ENCODE measurements at places on chromosomes 6 and 20. TPM values are rescaled to one million over a fixed set of nuclear protein-coding genes. Genes with fewer than 3 reads are reported as not detected.

GRCh38 chr6:48426636-48427035 is 315.6 kb upstream of the PTCHD4 start:
- no peaks in the 10 kb centered on the region for H3K36me3 ChIP-seq
- H3K27me3 ChIP-seq, result no peaks in the 10 kb centered on the region
- peak overlapping the region; percentile 81 for H3K27ac ChIP-seq
- H3K4me1 ChIP-seq, result peaks cover 29% of the 10 kb centered on the region

Gene GPR6
- not detected for total RNA-seq

- DNase-seq, result no peak
- H3K36me3 ChIP-seq, result no peaks in the 10 kb centered on the region
- H3K27me3 ChIP-seq, result no peaks in the 10 kb centered on the region
- no peak overlapping the region for H3K27ac ChIP-seq
Observed at GRCh38 chr20:7540018-7540417, 400.2 kb downstream of the HAO1 start.

DNA sequence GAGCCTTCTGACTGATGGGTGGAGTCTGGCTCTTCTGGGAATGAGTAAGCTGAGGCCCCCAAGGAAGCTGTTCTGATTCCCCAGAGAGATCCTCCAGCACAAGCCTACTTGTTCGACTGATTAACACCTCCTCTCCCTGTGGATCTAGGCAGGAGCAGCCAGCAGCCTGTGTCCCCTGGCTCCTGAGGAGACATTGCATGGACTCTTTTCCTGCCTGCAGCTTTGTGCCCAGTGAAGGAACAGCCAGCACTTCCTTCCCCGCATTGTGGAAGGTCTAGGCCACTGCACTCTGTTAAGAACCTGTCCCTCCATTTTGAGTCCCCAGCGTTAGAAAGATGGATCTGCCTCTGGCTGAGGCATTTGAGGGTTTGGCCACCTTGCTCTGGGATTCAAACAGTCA is 29.1 kb downstream of the LRFN2 start:
- no peaks in the 10 kb centered on the region for H3K27me3 ChIP-seq
- DNase-seq, result no peak
- H3K36me3 ChIP-seq, result no peaks in the 10 kb centered on the region
- H3K4me1 ChIP-seq, result no peaks in the 10 kb centered on the region

Gene GHRH
- total RNA-seq, result not detected

DNA sequence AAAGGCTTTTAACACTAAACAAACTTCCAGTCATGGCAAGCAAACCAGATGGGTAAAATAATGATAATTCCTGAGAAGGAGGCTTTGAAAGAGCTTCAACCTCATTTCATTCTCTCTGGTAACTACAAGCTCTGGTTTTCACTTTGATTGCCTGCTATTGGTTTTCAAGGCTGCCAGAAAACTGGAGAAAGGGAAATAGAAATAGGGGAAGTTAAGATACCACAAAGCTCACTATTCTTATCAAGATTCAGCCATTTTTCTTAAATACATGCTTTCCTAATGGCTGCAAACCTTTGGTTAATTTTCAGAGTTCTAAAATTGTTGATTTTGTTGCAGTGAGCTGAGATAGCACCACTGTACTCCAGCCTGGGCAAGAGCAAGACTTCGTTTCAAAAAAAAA is 42.5 kb upstream of the NELFCD start:
- DNase-seq, result no peak
- no peak overlapping the region for H3K27ac ChIP-seq
